ENCODE measurements at places on chromosomes 5 and 9.

DNA sequence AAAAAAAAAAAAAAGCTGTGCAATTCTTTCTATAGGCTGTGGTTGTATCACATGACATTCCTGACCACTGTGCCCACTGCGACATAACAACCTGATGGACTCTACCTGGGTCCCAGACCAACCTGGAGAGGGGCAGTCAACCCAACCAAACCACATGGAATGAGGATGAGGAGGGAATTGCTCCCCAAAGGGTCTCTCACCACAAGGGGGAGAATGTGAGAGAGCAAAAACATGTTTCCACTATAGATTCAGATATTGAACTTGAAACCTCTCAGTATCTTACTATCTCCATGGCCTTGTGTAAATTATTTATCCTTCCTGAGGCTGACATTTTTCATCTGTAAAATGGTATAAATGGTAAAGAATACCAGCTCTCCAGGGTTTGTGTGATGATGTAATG, 66.9 kb upstream of the SV2C start:
- DNase-seq = no peak

DNA sequence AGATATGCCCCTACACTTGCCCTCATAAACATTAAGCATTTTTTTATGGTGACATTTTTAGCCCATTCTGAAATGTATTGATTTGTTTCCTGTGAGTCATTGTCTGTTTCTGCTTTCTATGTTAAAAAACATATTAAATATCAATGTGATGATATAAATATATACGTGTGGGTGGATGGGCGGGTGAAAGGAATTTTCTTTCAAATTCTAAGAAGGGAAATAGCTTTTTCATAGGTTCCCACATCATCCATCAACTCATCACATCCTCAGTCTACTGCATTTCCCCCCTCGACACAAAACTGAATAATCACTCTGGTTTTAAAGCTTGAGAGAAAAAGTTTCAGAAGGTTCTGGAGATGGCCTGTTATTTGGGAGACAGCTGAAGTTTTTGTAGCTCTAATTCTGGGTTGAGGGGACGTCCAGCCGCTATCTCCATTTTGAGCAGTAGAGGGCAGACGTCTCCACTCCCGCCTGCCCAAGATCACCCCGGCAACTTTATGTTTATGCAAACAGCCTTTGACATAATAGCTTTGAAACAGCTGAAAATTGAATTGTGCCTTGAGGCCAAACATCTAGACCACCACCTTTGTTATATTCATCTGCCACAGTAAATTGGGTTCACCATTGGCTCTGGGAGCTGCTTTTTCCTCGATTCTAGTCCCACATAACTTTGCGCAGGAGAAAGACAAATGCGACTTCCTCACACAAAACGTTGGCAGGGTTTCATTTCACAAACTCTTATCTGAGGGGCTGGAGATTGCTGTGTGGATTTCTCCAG, 216.2 kb upstream of the CLINT1 start:
- peak; percentile 46 for DNase-seq

- DNase-seq = no peak
Measured at GRCh38 chr5:98770209-98770910, 3.1 kb upstream of the RGMB start.

DNA sequence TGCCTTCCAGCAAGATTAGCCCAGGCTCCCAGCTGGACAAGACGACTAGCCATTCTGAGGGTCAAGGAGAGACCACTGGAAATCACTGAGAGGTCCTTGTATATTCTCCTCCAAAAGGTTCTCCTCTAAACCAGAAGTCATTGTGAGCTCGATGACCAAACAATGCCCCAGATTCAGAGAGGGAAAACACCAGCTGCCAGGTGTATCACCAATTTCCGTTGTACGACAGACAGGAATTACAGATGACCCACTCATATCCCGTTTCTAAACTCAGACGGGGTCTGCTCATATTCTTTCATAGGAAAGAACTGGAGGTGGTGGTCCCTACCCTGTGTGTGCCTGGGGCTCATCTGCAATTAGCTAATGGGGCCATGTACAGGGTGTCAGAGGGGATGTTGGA, 14.2 kb downstream of the FAXDC2 start:
- no peak for DNase-seq

DNA sequence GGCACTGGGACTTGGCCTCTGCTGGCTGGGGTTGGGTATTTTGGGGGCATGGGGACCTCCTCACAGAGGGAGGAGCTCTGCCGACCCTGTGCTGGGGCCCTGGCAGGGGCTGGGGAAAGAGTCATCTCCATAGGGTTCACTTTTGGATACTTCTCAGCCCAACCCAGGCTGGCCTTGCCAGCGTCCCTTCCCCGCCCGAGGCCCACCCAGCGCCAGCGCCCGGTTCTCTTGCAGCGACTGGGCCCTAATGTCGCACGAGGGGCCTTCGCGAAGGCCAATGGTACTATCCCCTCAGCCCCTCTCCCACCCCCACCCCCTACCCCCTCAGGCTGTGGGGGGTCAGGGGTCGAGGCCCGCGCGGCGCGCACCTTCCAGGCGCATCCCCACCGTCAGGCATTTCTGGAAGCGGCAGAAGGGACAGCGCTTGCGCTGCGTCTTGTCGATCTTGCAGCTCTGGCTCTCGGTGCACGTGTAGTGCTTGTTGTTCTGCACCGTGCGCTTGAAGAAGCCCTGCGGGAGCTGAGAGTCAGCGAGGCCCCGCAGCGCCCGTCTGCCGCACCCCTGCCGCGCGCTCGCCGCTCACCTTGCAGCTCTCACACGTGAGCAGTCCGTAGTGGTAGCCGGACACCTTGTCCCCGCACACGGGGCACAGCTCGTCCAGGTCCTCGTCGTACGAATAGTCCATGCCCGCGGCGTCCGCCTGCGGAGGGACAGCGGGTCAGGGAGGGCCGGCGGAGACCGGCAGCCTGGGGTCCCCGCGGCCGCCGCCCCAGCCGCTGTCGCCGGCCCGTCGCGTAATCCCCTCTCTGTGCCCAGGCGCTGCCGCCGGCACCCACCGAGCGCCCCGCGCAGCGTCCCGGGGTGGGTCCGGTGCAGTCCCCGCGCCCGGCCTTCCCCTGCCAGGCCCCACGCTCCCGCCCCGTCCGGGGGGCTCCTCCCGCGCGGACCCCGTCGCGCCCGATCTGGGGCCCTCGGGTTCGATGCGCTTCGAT, 4.2 kb downstream of the NR5A1 start:
- DNase-seq = no peak

DNA sequence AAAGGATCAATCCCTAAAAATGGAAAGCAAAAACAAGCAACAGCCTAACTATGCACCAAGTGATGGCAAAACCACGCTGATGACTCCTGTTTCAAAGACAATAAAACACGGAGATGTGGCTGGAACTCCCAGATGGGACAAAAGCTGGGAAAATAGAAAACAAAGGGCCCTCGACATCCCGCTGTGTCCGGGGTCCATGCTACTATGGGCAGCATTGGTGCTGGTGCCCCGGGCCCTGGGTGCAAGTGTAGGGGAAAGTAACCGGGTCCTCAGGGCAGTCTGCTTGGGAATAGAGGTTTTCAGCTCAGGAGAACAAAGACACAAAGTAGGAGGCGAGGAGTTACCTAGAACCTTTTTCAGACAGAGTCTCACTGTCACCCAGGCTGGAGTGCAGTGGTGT, 46.1 kb downstream of the MRPL36 start:
- DNase-seq = no peak

DNA sequence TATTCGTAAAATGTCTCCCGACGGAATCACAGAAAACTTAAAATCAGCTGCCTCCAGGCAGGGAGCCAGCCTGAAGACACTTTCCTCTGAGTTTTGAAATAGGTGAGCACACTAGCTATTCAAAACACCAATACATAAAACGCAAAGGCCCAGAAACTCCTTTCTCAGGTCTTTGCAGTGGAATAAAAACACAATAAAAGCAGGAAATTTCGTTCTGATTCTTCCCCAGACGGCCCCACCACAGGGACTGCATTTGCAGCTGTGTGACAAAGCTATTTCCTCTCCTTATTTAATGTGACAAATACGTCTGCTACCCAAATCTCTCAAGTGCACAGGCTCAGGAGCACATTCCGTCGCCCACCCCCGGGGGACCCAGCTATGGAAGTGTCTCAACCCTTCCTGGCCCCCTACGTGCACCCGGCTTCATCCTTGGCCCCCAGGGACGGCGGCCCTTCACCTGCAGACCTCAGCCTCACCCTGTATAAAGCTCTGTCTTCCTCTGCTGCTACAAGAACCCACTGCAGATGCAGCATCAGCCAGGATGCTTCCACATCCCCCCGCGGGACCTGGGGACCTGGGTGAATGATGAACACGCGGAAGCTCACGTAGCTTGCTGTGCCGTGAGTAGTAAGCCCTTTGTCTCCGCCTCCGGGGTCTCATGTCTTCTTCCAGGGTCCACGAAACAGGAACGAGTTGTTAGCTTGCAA, 24.9 kb downstream of the AHRR start:
- DNase-seq = no peak

DNA sequence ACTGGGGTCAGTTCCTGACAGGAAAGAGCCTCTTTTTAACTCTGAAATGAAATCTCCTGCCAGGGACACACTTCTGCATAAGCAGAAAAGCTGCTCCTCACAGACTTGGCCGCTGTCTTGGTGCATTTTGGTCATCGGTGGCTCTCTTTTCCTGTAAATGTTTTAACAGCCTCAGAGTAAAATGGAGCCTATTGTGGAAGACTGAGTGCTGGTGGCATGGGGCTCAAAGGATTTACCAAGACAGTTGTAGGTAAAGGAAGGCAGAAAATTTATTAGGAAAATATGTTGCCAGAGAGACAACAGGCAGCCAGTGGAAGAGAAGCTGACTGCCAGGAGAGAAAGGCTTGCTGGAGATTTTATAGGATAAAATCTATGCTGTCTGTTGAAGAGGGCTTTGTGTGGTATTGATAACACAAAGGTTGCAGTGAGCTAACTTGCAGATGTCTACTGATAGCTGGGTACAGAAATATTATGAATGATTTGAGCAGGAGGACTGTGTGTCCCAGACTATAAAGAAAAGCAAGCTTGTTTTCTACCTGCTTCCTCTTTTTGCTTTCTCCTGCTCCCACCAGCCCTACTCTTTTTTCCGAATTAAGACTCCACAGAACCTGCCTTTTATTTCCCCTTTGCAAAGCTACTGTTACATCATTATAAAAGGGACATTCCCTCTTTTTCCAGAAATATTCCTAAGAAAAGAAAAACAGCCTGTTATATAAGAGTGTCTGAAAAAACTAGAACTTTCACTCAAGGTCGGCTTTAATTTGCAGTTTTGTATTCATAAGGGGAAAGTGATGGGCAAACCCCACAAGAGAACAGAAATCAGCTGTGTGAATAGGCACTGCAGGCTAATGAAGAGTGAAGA, 27.9 kb upstream of the IFNA14 start:
- no peak for DNase-seq

DNA sequence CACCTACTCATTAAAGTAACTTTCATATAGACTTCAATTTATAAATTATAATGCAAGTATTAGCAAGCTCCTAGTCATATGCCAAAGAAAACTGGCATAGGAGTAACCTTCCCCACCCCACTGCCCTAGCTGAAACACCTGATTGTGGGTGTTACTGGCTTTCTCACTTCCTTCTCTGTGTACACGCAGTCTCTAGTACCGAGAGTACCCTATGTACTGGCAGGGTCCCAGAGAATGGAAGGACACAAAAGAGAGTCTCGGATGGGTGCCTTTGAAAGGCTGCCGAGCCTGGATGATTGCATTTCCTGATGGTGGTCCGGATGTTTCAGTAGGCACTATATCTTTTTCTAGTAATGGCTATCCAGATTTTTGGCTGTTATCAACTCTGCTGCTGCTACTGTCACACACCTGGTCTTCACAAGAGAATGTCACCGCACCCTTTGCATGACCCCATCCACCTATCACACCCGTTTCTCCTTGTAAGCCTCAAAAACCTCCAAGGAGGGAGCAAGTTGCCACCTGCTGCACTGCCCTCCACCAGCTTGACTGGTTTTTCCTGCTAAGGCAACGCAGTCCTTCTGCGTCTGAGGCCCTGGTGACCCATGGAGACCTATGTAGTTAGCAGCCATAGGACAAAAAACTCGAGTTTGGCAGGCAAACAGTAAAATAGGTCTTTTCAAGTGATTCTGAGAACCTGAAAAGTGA, 53.8 kb upstream of the CLINT1 start:
- no peak for DNase-seq

- DNase-seq = no peak
Measured at GRCh38 chr9:136648751-136649150, 14.0 kb upstream of the EGFL7 start.

DNA sequence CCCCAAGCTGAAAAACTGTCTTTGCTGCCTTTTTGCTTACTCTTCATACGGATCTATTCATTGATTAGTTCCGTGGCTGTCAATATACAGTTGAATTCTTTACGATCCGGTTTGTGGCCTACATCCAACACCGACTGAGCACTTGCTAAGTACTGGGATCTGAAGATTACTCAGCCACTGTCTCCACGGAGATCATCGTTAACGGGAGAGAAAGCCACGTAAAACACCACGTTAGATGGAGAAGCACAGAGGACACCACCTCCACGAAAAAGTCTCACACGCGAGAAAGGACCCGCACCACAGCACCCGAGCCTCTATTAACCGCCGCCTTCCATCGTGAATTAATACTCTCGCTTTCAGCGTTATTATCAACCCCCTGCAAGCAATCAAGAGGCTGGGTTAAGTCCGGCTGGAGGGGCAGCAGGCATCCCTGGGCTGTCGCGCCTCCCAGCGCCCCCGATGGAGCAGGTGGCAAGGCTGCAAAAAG, 650 bp downstream of the ELP1 start:
- DNase-seq = no peak

DNA sequence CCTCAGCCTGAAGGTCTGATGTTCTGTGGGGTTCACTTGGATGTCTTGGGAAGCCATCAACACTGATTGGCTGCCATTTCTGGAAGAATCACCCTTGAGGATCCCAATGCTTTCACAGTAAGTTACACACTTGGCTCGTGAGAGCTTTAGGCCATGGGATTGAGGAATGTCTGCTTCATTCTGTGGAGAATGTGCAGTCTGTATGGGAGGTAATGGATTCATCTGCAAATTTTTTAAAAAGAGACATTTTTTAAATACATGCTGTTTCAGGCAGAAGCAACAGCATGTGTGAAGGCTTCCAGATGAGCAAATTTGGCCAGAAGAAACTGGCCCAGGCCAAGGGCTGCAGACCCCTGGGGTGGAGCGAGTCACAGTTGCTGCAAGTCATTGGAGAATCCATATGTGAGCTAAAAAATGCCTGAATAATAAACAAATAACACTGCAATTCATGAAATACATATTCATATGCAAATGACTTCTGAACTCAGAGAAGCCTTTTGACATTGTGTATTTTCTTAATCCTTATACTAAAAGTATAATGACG, 146.3 kb upstream of the RASEF start:
- DNase-seq = no peak

Data from stimulated activated naive CD4-positive, alpha-beta T cell (primary cell).